ENCODE measurements at places on chromosomes 3 and 15. TPM values are rescaled to one million over a fixed set of nuclear protein-coding genes. Genes with fewer than 3 reads are reported as not detected.
A peak's percentile ranks its signal among the peaks of the same experiment; 100 is the strongest.

DNA sequence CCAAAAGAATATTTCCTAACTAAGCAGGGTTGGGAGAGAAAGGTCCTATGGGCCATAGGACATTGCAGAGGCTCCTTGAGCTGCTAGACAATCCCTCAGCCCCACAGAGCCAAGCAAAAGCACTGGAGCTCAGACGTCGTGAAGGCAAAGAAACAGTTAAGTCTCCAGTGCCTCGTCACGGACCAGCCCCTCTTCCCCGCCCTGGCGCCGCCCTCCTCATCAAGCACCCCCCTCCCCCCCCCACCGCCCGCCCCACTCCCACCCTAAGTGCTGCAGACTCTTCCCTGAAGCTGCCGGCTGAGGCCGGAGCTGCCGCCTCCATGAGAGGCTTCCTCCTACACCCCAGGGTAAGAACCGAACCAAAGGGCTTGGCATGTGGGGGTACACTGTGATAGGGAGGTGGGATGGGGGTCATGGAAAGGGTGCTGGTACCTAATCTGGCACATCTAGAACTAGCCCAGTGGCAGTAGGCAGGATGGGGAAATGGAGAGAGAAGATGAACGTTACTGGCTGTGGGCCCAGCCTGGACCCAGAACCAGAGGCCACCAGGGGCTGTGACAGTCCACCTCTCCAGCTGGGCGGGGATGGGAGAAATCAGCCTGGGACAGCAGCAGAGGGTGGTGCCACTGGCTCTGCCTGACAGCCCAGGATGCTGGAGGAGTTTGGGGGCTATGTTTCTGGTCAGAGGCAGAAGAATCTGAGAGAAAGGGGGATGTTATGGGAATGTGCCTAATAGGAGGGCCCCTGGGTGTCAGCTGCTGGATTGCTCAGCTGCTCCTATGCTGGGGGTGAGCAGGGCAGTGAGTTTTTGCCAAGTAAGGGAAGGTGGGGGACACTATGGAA is at the start of gene MAP1A:
TSS of gene MAP1A (plus strand) at position 255 of the 843 bp plus-strand sequence. CDS start 3,866 bp downstream, outside the sequence.
- peaks cover 11% of the 10 kb centered on the region for H3K4me1 ChIP-seq
- no peak within 1 kb of the TSS for H3K27ac ChIP-seq
- H3K36me3 ChIP-seq, result no peaks in the 10 kb centered on the region
- no peak for DNase-seq
- H3K4me3 ChIP-seq, result no peak within 1 kb of the TSS

MAGI1 gene
- not detected for total RNA-seq

GRCh38 chr15:89495638-89496145 is 691 bp downstream of the RHCG start:
- no peak for DNase-seq
- H3K36me3 ChIP-seq, result no peaks in the 10 kb centered on the region
- peaks cover 27% of the 10 kb centered on the region for H3K27me3 ChIP-seq
- peaks cover 19% of the 10 kb centered on the region for H3K4me1 ChIP-seq
- H3K27ac ChIP-seq, result no peak overlapping the region

SFMBT1 gene
- 20.2 TPM for total RNA-seq

DNA sequence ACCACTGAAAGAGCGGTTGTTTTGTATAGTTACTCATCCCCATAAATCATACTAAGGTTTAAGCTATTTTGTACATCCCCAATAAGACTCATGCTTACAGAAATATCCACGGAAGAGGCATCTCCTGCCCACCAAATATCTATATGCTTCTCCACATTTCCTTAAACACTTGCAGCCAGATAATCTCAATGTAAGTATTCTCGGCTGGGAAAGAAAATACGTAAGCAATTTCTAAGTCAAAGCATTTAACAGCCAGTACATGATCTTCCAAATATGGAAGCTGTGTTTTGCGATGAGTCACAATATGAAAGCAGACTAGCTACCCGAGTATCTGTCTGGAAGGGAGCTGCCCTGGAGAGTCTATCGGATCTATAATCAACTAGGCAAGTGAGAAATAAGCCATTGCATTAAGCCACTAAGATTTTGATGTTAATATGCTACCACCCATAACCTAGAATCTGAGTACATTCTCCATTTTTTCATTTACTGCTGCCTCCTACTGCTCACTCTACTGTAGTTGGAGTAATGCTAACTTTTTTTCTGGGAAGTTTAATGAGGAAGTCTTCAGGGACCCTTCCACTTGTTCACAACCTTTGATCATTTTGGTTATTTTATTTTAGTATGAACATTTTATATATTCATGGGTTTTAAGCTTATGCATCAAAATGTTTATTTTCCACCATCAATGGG is 26.9 kb upstream of the ZMAT3 start:
- no peak overlapping the region for H3K27ac ChIP-seq
- no peaks in the 10 kb centered on the region for H3K4me1 ChIP-seq

GRCh38 chr3:177595530-177596188 is 398.4 kb upstream of the TBL1XR1 start:
- H3K4me1 ChIP-seq, result peaks cover 36% of the 10 kb centered on the region
- H3K36me3 ChIP-seq, result no peaks in the 10 kb centered on the region
- H3K4me3 ChIP-seq, result no peak overlapping the region
- DNase-seq, result no peak

- H3K4me3 ChIP-seq, result no peak overlapping the region
- no peaks in the 10 kb centered on the region for H3K27me3 ChIP-seq
- H3K36me3 ChIP-seq, result no peaks in the 10 kb centered on the region
These were observed 176.7 kb downstream of the CHL1 start for GRCh38 chr3:373193-373779.

MAP3K13 gene
- total RNA-seq, result 11.8 TPM

DNA sequence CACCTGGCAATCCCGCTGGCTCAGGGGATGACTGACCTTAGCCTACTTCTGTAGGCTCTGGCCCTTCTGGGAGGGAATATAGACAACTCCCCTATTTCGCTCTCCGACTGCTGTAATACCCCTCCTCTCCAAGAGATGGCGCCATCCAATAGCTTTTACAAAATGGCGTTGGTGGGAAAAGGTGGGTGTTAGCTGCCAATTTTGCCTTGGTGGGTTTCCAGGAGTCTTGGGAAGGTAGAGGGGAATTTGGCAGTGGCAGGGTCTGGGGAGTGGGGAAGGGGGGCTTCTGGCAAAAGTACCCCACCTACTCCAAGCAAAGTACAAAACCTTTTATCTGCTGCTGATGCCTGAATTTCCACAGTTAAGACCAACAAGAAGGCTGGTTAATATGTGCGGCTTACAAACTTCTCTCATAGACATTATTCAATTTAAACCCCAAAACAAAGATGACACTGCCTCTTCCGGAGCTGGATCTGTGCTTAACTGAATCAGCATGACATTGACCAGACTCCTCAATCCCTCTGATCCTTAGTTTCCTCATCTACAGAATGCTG is 62.1 kb downstream of the RASGRF1 start:
- no peak overlapping the region for H3K4me3 ChIP-seq
- H3K27me3 ChIP-seq, result no peaks in the 10 kb centered on the region
- no peaks in the 10 kb centered on the region for H3K36me3 ChIP-seq
- no peaks in the 10 kb centered on the region for H3K4me1 ChIP-seq
- no peak overlapping the region for H3K27ac ChIP-seq
- DNase-seq, result peak; percentile 23

ITPKA gene
- not detected for total RNA-seq

GRCh38 chr3:36736301-36736700 is 28.1 kb downstream of the DCLK3 start:
- no peaks in the 10 kb centered on the region for H3K36me3 ChIP-seq
- H3K4me3 ChIP-seq, result no peak overlapping the region
- no peak overlapping the region for H3K27ac ChIP-seq
- DNase-seq, result no peak
- no peaks in the 10 kb centered on the region for H3K27me3 ChIP-seq
- no peaks in the 10 kb centered on the region for H3K4me1 ChIP-seq

MORC1 gene
- total RNA-seq, result 0.12 TPM

DNA sequence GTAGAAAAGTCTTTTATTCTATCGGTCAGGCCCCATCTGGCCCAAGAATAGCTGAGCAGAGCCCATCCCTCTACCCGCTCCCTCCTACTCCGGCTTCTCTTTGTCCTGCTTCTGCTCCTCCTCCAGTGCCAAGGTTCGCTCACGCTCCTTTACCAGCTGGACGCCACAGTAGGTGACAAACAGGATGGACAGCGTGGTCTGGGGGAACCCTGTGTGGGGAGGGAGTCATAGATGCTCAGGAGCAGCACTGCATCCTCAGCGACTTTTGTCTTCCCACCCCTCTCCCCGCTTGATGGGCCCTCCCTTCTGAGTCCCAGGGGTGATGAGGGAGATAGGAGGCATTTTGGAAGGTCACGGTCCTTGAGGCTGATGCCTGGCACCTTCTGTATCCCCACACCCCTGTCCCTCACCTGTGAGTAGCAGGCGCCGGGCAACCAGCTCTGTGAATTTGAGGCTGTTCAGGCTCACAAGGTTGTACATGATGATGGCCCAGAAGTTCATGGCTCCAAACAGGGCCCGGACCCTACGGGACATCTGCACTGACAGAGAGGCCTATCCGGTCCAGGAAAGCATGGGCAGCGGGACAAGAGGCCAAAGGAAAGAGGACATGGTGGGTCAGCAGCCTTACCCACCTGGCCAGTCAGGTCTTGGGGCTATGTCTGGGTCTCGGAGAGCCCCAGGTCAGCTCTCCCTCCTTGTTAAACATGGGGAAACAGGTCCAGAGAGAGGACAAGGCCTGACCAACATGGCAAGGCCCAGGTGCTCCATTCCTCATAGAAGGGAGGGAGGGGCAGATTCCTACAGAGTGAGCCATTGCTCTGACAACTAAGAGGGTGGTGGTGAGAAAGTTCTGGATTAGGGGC is 7.6 kb downstream of the KLHL40 start:
- H3K4me3 ChIP-seq, result no peak overlapping the region
- no peak overlapping the region for H3K27ac ChIP-seq
- no peak for DNase-seq
- H3K36me3 ChIP-seq, result no peaks in the 10 kb centered on the region
- no peaks in the 10 kb centered on the region for H3K4me1 ChIP-seq

GRCh38 chr3:13549623-13550422 is 898 bp downstream of the FBLN2 start:
- peak; percentile 51 for DNase-seq
- H3K36me3 ChIP-seq, result no peaks in the 10 kb centered on the region
- peaks cover 17% of the 10 kb centered on the region for H3K4me1 ChIP-seq
- peaks cover 6% of the 10 kb centered on the region for H3K27me3 ChIP-seq

DNA sequence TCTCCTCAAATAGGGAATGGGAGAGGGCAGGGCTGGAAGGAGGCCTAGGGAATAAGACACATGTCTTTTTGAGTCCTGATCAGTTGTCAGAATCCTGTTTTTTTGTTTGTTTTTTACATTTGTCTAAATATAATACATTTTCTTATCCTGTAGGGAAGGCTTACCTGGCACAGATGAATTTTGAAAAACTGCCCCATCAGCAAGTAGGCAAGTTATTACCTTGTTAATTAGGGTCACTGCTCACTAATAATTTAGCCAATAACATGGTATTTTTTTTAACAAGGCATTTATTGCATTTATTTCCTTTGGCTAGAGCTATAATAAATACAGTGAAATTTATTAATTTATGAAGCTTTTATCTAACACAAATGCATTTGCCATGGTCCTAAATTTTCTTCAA is 423.2 kb upstream of the ONECUT1 start:
- H3K27ac ChIP-seq, result no peak overlapping the region
- no peaks in the 10 kb centered on the region for H3K27me3 ChIP-seq
- DNase-seq, result no peak

DNA sequence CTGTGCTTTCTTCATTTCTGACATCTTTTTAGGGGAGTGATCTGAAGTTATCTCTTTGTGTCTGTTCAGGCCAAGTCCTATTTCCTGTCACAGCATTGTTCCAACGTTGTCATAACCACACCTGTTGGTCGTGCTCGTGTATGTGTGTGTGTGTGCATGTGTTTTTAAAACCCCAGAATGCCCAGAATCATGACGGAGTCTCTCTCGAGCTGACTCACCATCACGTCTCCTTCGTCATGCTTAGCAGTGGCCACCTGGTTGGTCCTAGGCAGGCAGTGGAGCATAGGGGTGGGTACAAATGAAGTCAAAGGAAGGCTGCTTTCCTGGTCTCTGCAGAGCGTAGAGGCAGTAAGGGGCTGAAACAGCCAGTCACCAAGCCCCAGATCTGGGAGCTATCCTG is 126.8 kb upstream of the ABHD17C start:
- H3K4me1 ChIP-seq, result no peaks in the 10 kb centered on the region
- no peaks in the 10 kb centered on the region for H3K36me3 ChIP-seq
- H3K4me3 ChIP-seq, result no peak overlapping the region
- DNase-seq, result no peak
- H3K27ac ChIP-seq, result no peak overlapping the region

- no peaks in the 10 kb centered on the region for H3K27me3 ChIP-seq
- peaks cover 10% of the 10 kb centered on the region for H3K4me1 ChIP-seq
- H3K4me3 ChIP-seq, result peak overlapping the region; percentile 62
- DNase-seq, result no peak
- H3K36me3 ChIP-seq, result peaks cover 5% of the 10 kb centered on the region
- peak overlapping the region; percentile 84 for H3K27ac ChIP-seq
These were observed 902 bp downstream of the CMTM6 start for GRCh38 chr3:32501783-32502117.

- H3K27me3 ChIP-seq, result no peaks in the 10 kb centered on the region
- H3K4me1 ChIP-seq, result no peaks in the 10 kb centered on the region
- no peak for DNase-seq
These were observed 83.6 kb downstream of the WDR72 start for GRCh38 chr15:53675832-53676231.

- peaks cover 3% of the 10 kb centered on the region for H3K4me1 ChIP-seq
- H3K27me3 ChIP-seq, result peaks cover 2% of the 10 kb centered on the region
- no peak overlapping the region for H3K4me3 ChIP-seq
- DNase-seq, result no peak
These were observed 20.4 kb downstream of the SPTSSB start for GRCh38 chr3:161350916-161351315.

DNA sequence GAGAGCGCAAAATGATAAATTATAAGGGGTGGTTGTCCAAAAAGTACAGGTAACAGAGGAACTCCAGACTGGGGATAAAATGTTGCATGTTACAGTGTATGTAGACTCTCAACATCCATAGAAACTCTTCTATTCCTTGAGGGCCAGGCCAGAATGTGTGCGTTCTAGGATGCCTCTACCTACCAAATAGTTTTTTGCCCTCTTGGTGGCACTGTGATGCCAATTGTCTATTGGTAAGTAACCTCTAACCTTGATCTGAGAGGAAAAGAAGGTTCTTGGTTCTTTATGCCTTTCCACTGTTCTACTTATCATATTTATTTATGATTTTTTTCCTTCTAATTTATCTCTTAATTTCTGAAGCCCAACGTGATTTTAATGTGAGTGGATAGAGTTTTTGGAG is 424.6 kb downstream of the GRM7 start:
- H3K27ac ChIP-seq, result no peak overlapping the region
- H3K4me3 ChIP-seq, result no peak overlapping the region
- H3K27me3 ChIP-seq, result no peaks in the 10 kb centered on the region
- no peaks in the 10 kb centered on the region for H3K36me3 ChIP-seq

DNA sequence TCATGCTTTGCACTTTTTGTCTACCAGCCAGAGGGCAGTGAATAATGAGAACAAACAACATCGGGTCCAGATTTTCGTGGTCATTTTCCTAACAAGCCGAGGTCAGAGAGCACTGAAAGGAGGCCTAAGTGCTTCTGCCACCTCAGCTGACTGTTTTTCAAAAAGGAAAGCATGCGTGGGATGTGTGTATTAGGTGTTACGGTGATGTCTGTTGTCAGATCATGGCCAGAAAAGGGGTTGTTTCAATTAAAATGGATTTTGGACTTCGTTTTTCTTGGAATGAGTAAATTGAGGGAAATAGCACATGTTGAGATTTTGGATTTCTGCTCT is 99.5 kb downstream of the APBA2 start:
- no peaks in the 10 kb centered on the region for H3K36me3 ChIP-seq
- no peak for DNase-seq
- no peaks in the 10 kb centered on the region for H3K27me3 ChIP-seq
- no peak overlapping the region for H3K27ac ChIP-seq

GRCh38 chr3:46933261-46933660 is 43.3 kb downstream of the CCDC12 start:
- H3K36me3 ChIP-seq, result peaks cover 25% of the 10 kb centered on the region
- peak overlapping the region; percentile 82 for H3K27ac ChIP-seq
- no peak overlapping the region for H3K4me3 ChIP-seq
- no peaks in the 10 kb centered on the region for H3K27me3 ChIP-seq
